HS-5 (cell line): ENCODE measurements at places on chromosomes 6 and 20.

DNA sequence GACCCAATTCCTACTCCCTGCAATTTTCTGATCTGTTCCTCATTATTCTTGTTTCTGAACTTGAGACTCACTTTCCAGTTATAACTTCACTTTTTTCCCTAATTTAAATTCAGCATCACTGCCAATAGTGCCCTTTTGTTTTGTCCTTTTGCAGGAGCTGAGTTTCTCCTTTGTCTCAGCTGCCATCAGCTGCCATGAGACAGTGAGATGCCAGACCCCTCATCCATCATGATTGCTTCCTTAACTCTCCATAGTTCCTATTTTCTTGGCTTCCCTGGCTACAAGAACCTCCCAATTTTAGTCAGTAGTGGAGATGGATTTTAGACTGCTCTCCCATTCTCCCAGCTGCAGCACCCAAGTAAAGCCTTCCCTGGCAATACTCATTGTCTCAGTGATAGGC lies 518.1 kb downstream of the HDGFL1 start:
- no peak for DNase-seq

GRCh38 chr6:108914235-108915022 lies 66.2 kb downstream of the ARMC2 start:
- no peak for DNase-seq

DNA sequence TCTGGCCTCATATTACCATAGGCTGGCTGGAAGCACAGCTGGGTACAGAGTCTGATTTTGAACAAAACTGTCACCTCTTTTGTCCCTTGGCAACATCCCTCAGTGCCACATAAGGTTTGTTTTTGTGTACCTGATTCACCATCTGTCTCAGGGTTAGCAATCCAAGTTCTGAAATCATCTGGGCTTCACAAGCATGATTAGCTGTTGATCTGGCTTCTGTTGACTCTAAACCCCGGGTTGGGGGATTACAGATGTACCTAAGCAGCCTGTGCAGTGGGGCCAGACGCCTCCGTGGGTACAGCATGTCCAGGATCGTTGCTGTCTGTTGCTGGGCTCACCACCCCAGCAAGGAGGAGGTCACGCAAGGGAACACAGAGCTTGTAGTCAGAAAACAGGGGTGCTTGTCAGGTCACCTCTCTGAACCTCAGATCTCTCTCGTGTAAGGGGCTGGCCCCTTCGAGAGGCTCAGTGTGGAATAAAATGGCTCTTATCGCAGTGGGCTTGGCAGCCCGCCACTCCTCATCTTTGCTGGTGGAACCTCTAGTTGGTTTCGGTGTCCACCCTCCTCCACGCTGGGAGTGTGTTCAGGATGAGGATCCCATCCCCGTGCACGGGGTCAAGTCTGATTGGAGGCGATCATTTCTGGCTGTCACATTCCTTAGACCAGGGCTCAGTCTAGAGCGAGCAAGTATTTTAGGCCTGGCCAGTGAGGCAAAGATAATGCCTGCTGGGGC lies 39.2 kb upstream of the ZNF831 start:
- DNase-seq = no peak

- DNase-seq = no peak
Measured at GRCh38 chr20:16713066-16713465, 16.8 kb upstream of the SNRPB2 start.
